ENCODE measurements at places on chromosomes 16 and 17.

GRCh38 chr17:9568957-9569588, 6.5 kb downstream of the STX8 start:
- no peak for DNase-seq

GRCh38 chr17:34645594-34645993, 66.2 kb downstream of the TMEM132E start:
- no peak for DNase-seq

GRCh38 chr16:22763437-22764080, 50.4 kb upstream of the HS3ST2 start:
- DNase-seq: no peak

- DNase-seq: no peak
Measured at GRCh38 chr16:30000735-30001631, 4.9 kb downstream of the INO80E start.

DNA sequence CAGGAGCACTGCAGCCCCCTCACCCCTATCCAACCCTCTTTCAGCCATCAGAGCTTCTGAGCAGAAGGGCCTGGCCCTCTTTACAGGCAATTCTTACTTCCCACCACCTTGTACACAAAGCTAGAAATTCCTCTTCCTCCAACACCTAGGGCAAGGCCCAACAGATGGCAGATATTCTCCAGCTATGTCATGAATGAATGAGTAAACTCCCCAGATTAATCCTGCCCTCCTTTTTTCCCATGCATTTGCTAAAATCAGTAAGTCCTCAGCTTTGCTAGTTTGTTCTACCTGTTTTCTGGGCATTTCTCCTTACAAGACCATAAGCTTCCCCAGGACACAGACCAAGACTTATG, 20.4 kb upstream of the MRPS23 start:
- DNase-seq: no peak

- DNase-seq: no peak
Measured at GRCh38 chr17:74565126-74565525, 2.2 kb downstream of the CD300H start.

GRCh38 chr17:59542960-59543635, 22.3 kb upstream of the DHX40 start:
- no peak for DNase-seq

- DNase-seq: peak; percentile 39
Measured at GRCh38 chr16:24609740-24610415, 70.5 kb downstream of the RBBP6 start.

- DNase-seq: no peak
Measured at GRCh38 chr17:61253937-61254574, 145.6 kb upstream of the TBX2 start.

DNA sequence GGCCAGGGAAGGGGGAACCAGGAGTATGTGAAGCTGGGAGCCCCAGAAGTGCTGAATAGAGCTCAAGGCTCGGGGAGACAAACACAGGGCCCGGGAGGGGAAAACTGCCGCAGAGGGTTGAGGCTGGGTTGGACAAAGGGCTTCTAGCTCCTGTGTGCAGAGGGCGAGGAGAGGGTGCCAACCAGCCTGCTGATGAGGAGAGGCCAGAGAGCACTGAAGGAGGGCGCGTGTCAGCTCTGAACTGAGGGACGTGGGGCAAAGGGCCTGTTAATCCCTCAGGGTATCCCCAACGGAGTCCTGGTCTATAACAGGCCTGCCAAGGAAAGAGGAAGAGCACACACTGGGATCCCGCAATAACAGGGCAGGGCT, 151.3 kb downstream of the C16orf78 start:
- no peak for DNase-seq

DNA sequence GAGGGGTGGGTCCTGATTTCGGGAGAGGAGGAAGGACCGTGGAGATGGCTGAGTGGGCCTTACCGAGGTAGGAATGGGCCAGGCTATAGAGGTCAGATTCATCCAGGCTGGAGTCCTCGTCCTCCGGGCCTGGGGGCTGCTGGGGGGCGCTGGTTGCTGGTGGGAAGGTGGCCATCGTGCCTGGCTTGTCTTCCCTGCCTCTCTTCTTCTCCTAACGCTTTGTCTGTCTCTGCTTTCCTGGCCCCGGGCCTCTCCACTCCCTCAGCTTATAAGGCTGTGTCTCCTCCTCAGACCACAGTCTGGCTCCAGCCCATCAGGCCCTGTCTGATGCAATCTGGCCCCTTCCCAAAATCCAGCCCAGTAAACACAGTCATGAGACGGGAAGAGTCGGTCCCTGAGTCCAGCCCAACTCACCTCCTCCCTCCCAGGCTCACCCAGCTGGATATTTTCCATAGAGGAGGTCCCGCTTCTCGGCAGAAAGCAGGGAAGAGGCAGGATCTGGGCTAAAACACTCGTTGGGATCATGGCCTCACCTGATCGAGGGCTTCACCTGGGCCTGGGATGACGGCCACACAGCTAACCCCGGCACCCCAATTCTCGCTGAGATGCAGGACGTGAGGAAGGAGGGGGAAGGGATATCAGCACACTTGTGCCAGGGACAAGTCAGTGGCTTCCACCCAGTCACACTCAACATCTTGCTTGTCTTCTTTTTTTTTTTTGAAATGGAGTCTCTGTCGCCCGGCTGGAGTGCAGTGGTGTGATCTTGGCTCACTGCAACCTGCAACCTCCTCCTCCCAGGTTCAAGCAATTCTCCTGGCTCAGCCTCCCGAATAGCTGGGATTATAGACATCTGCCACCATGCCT, at the start of gene NUPR1:
Gene NUPR1 (minus strand): TSS at position 242 of the 864 bp plus-strand sequence. CDS start 67 bp downstream, at position 175.
- no peak for DNase-seq

GRCh38 chr16:52553322-52553721, 6.4 kb upstream of the TOX3 start:
- DNase-seq: no peak

GRCh38 chr17:14228903-14229302, 7.8 kb downstream of the CDRT15 start:
- DNase-seq: no peak

DNA sequence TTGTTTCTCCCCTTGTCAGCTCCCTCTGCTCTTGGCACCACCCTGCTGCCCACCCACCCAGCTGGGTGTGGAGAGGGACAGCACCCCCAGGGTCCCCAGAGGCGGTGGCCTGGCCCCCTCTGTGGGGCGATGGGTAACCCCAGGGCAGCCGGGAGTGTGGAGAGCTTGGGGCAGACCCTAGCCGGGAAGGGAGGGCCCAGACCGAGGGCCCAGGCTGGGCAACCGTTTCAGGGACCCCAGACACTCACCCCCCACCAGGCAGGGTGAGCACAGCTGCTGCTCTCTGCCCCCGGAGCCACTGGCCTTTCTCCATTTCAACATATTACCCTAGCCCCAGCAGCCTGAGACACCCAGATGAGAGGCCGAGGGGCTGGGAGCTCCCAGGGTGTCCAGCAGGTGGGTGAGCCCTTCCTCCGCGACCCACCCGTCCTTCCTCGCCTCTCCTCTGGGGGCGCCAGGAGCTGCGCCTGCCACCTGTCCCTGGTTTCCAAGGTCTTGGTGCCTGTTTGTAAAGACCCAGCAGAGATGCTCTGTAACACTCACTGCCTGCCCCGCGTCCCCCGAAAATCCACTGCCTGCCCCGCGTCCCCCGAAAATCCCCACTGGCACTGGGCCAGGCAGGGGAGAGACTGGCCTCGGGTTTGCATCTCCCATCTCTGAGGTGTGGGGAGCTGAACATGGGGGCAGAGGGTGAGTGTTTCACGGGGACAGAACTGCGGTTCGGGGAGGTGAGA, 45.4 kb downstream of the BAHCC1 start:
- DNase-seq: peak; percentile 63

DNA sequence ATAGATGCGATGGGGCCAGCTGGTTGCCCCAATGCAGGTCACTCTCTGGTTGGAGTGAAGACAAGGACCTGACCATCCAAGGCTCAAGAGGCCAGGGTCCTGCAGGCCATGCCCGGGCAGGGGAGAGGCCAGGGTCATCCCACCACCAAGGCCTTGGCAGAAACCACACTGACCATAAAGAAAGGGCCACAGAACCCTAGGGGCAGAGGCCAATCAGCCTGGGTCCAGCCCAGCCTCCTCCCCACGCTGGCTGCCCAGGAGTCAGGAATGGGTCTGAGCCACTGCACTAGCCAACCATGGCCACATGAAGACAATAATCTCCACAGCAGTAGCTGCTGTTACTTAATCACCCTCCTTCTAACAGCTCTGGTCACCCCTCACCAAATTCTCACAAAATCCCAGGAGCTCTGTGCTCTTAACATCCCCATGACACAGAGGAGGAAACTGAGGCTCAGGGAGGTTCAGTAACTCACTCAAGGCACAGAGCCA, 10.2 kb upstream of the BCAR1 start:
- DNase-seq: no peak

DNA sequence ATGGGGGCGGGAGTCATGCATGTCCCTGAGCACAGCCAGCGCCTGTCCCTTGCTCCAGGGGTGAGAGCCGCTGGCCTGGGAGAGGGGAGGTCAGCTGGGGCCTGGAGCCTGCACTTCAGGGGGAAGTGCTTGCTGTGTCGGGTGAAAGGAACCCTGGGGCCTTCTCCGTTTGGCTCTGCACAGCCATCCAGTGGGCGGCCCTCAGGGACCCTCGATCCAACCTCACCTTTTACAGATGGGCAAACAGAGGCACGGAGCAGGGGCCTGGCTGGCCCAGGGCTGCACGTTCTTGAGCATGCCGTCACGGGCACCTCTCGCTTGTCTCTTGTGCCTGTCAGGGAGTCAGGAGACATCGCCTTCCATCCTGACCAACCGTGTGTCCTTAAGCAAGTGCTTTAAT, 1.8 kb downstream of the SNX20 start:
- DNase-seq: no peak

DNA sequence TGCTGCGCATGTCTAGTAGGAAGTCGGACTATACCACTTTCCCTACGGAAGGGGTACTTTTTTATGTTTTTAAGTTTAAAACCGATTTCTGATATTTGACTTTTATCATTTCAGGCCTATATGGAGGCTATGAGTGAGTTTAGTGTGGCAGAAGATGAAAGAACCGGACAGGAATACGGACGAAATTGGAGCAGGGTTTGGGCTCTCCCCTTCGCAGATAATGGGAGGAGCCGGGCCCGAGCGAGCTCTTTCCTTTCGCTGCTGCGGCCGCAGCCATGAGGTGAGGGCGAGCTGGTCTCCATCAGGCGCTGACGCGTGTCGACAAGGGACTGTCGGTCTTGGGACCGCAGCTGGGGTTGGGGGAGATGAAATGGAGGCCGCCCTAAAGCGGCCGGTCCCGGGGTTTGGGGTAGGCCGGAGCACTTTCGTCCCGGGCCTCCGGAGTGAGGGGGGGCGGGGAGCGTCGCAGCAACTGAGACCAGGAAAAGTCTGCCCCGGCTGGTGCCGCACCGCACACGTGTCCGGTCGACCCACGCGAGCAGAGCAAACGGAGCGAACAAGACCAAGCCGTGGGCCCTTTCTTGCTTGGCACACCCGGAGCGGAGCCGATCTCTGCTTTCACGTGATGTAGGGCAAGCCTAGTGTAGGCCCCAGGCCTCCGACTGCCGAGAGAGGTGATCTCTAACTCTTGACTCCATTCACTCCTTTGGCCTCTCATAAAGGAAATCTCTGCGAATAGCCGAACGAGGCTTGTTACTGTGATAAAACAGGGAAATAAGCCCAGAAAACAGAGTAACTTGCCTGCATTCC, at the start of gene RPL19:
Gene RPL19 (plus strand): TSS at position 214 of the 810 bp plus-strand sequence. CDS start 62 bp downstream, at position 276.
- DNase-seq: peak; percentile 71

DNA sequence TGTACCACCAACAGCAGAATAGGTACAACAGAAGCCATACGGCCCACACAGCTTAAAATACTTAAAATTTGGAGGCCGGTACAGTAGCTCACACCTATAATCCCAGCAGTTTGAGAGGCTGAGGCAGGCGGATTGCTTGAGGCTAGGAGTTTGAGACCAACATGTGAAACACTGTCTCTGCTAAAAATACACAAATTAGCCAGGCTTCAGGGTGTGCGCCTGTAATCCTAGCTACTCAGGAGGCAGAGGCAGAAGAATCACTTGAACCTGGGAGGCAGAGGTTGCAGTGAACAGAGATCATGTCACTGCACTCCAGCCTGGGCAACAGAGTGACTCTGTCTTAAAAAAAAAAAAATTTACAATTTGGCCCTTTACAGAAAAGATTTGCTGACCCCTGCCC, 17.0 kb downstream of the GFOD2 start:
- no peak for DNase-seq

DNA sequence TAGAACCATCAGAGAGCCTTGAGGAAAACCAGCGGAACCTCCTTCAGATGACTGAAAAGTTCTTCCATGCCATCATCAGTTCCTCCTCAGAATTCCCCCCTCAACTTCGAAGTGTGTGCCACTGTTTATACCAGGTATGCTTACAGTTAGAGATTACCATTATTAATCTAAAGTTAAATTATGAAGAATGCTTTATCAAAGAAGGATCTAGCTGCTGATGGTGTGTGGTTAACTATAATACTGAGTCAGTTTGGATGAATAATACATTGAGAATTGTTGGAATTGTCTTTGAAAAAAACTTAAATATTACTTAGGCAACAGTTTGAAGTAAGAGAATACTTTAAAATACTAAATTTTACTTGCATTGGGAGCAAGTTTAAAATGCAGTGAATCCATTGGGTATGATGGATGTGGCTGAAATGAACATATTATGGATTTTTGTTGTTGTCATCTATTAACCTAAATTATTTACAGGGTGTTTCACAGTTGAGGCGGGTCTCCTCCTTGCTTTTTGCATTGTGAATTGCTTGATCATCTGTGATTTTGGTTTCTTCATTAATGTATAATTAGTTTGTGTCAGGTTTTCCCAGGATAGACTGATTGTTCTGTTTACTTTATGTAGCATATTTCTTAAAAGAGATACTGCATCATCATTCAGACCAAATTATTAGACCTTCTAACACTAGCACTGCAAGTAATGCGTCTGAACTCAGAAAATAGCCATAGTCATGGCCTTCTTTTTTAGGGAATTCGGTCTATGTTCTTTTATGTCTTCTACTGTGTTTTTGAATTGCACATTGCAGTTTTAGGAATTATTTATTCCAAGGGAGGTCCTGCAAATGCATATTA, 47.8 kb downstream of the OMG start:
- DNase-seq: no peak

DNA sequence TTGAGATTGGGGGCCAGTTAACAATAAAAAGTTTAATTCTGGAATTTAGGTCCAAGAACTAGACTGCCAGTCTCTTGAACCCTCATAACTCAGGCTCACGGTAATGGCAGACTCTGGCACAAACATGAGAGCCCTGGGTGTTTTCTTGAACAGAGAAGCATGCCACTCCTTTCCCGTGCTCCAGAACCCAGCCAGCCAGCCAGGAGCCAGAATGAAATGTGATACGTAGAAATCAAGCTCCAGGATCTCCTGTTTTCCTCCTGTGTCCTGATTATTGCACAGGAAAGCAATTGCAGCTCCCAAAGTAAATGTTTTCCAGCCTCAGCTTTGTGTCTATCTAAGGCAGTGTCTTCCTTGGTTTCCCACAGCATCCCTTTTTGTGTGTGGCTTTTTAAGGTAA, 46.2 kb upstream of the NOL11 start:
- no peak for DNase-seq

- peak; percentile 36 for DNase-seq
Measured at GRCh38 chr17:49260011-49260816, 29.6 kb upstream of the PHOSPHO1 start.

GRCh38 chr16:81311762-81312161, 3.0 kb upstream of the GAN start:
- no peak for DNase-seq

GRCh38 chr16:48524348-48525200, 85.4 kb downstream of the N4BP1 start:
- DNase-seq: no peak

- DNase-seq: no peak
Measured at GRCh38 chr16:89446136-89446974, 44.0 kb downstream of the ANKRD11 start.

GRCh38 chr17:59298521-59298920, 32.9 kb upstream of the YPEL2 start:
- DNase-seq: no peak

Measured in neural crest cell (in vitro differentiated cells).